ENCODE measurements at places on chromosomes 7 and 10. TPM values are rescaled to one million over a fixed set of nuclear protein-coding genes. Genes with fewer than 3 reads are reported as not detected.

The MSMB gene
- not detected for total RNA-seq

The HTR5A gene
- not detected for total RNA-seq

The ST8SIA6 gene
- total RNA-seq: 0.16 TPM

The SPDYE16 gene
- total RNA-seq: under 0.01 TPM

The PDGFA gene
- 32.1 TPM for total RNA-seq

The RUFY2 gene
- total RNA-seq: 14.4 TPM

The GNAT3 gene
- total RNA-seq: not detected

Measured in bladder microvascular endothelial cell (primary cell).